ENCODE measurements at places on chromosomes 3 and 15. TPM values are rescaled to one million over a fixed set of nuclear protein-coding genes. Genes with fewer than 3 reads are reported as not detected.

Gene CAMK2N2
- polyA plus RNA-seq = 0.29 TPM

Gene PLCB2
- polyA plus RNA-seq = 9.8 TPM

Gene ATP13A4
- polyA plus RNA-seq = 0.19 TPM

Gene SYNPR
- polyA plus RNA-seq = not detected

Gene RNU5B-1
- not detected for polyA plus RNA-seq

Gene PLXNA1
- 15.9 TPM for polyA plus RNA-seq

Gene NISCH
- 85.3 TPM for polyA plus RNA-seq

Gene RABL3
- polyA plus RNA-seq = 18.2 TPM

Gene C3orf80
- polyA plus RNA-seq = 1.6 TPM

Gene DUOXA2
- 0.52 TPM for polyA plus RNA-seq

Gene HAUS2
- polyA plus RNA-seq = 12.5 TPM

Gene PHC3
- polyA plus RNA-seq = 13.7 TPM

Gene TM6SF1
- 3.7 TPM for polyA plus RNA-seq

Gene ASB14
- polyA plus RNA-seq = not detected

Gene SUCNR1
- 0.08 TPM for polyA plus RNA-seq

Gene FXR1
- polyA plus RNA-seq = 104 TPM

Gene XCR1
- 0.77 TPM for polyA plus RNA-seq

Gene RTP1
- polyA plus RNA-seq = not detected

Gene MDFIC2
- polyA plus RNA-seq = not detected

Gene CKMT1B
- polyA plus RNA-seq = 2.7 TPM

Gene TMEM207
- polyA plus RNA-seq = not detected

Gene HACD2
- polyA plus RNA-seq = 15.0 TPM

Gene SGO1
- polyA plus RNA-seq = 0.15 TPM

Gene ENTPD3
- polyA plus RNA-seq = 4.1 TPM

Gene ISLR
- 82.1 TPM for polyA plus RNA-seq

Gene FBXO40
- not detected for polyA plus RNA-seq

Gene TM4SF1
- polyA plus RNA-seq = 64.8 TPM

Gene PLS1
- 2.6 TPM for polyA plus RNA-seq

Gene VGLL3
- 5.7 TPM for polyA plus RNA-seq

Gene RBMS3
- polyA plus RNA-seq = 10.6 TPM

Gene B3GNT5
- 4.3 TPM for polyA plus RNA-seq

Gene ZDHHC3
- polyA plus RNA-seq = 44.7 TPM

Gene ADAMTSL3
- 14.4 TPM for polyA plus RNA-seq

Gene REC114
- not detected for polyA plus RNA-seq

Gene MRAS
- polyA plus RNA-seq = 58.0 TPM

Gene SACM1L
- polyA plus RNA-seq = 23.4 TPM

Gene UCN2
- polyA plus RNA-seq = 0.81 TPM

Data from urinary bladder (tissue), 4 donors.